GM06990 (cell line): ENCODE measurements at places on chromosomes 12 and 14.

GRCh38 chr14:50533806-50534205 is 1.4 kb upstream of the MAP4K5 start:
- DNase-seq: no peak

DNA sequence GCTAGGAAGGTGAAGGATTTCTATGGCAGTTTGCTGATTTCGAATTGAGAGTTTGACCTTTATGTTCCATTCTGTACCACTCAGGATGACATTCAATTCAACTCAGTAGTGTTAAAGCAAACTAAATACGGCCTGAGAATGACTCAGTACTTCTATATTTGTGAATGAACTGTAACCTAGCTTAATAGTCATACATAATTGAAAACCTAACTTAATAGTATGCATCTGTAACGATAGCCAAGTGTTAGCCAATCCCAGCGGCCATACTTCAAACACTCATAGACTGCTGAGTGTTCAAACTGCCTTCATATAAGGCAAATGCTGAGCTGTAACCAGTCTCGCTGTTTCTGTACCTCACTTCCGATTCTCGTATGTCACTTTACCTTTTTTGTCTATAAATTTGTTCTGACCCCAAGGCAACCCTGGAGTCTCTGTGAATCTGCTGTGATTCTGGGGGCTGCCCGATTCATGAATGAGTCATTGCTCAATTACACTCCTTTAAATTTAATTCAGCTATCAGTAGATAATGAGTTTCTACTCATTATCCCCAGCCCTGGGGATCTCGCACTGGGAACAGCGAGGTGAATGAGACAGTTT is 98.5 kb upstream of the SLC24A4 start:
- DNase-seq: no peak

GRCh38 chr14:32109676-32110547 is 32.8 kb downstream of the ARHGAP5 start:
- DNase-seq: no peak

GRCh38 chr12:47223031-47223847 is 143.5 kb upstream of the AMIGO2 start:
- DNase-seq: no peak

GRCh38 chr14:37597914-37598746 is 2.7 kb downstream of the TTC6 start:
- no peak for DNase-seq

DNA sequence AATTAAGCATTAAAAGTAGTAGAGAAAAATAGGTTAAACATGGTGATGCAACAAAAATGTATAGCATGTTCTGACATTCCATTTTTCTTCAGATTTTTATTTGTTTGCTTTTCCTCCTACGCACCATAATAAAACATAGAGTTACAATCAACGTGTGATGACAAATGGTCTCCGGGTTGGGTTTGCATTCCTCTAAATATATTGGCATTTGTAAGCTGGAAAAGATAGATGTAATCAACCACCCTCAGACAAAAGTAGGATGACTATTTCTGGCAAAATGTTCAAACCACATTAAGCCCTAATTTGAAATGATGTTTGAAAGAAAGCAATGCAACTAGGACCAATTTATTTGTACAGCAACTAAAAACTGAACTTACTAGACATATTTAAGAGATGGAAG is 58.4 kb downstream of the SLC25A21 start:
- no peak for DNase-seq

DNA sequence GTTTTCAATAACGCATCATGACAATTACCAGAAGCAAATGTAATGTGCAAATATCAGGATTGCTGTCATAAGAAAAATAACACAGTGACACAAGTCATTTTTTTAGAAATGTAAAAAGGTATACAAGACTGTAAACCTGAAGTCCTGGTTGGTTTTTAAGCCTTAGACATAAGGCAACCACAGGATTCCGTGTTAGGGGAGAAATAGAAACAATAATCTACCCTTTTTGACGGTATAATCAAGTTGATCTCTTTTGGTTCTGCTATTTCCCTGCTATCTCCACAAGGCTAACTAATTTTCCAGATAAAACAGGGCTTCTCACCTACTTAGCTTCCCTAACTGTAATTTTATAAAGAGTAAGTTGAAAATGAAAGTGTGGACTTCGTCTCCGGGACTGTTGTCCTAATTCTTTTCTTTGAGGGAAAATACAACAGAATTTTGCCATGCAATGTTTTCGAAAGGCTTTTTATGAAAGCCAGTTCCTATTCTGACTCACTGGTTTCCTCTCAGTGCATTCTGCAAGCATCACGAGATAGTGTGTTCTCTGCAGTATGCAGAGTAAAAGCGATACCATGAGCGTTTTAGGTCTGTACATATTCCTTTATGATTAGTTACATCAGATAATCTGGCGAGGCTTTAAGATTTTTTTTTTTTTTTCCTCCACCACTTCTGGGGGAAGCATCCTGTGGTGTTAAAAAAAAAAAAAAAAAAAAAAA is 10.6 kb downstream of the MYO1H start:
- peak; percentile 17 for DNase-seq

- no peak for DNase-seq
These were observed 62.3 kb downstream of the BEGAIN start for GRCh38 chr14:100524933-100525243.

DNA sequence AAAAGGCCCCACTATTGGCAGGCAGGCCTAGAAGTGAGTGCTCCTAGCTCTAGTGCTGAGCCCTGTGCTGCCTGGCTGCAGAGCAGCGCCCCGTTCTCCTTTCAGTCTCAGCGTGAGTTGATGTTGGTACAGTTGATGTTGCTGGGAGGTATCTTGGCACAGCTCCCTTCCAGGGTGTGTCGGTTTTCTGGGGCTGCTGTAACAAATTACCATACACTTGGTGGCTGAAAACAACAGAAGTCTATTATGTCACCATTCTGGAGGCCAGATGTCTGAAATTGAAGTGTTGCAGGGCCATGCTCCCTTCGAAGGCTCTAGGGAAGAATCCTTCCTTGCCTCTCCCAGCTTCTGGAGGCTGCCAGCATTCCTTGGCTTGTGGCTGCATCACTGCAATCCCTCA is 151.4 kb downstream of the TSPAN9 start:
- no peak for DNase-seq

GRCh38 chr12:58711974-58712373 is 208.3 kb downstream of the LRIG3 start:
- no peak for DNase-seq

- no peak for DNase-seq
These were observed 66.8 kb downstream of the VWF start for GRCh38 chr12:6057700-6058099.

GRCh38 chr12:11482955-11483354 is 87.6 kb upstream of the PRB2 start:
- DNase-seq: no peak

- peak; percentile 15 for DNase-seq
These were observed 84.1 kb upstream of the GNG2 start for GRCh38 chr14:51776102-51776894.

DNA sequence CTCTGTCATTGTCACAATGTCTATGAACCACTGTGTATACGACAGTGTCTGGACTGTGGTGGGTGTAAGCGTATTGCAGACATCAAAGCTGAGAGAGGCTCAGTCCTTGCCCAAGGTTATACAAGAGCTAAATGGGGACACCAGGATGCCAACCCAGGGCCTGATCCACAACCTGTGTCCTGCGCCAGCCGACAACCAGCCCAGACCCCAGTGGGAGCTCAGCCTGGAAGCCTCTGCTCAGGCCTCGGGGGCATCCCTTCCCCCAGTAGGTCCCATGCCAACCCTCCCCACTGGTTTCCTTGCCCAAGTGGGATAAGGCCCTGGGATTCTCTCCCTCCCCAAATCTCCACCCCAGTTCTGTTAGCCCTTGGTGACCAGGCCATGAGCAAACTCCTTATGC is 54.3 kb downstream of the LTBP2 start:
- no peak for DNase-seq

GRCh38 chr12:79381248-79382208 is 309.2 kb downstream of the PAWR start:
- DNase-seq: no peak

DNA sequence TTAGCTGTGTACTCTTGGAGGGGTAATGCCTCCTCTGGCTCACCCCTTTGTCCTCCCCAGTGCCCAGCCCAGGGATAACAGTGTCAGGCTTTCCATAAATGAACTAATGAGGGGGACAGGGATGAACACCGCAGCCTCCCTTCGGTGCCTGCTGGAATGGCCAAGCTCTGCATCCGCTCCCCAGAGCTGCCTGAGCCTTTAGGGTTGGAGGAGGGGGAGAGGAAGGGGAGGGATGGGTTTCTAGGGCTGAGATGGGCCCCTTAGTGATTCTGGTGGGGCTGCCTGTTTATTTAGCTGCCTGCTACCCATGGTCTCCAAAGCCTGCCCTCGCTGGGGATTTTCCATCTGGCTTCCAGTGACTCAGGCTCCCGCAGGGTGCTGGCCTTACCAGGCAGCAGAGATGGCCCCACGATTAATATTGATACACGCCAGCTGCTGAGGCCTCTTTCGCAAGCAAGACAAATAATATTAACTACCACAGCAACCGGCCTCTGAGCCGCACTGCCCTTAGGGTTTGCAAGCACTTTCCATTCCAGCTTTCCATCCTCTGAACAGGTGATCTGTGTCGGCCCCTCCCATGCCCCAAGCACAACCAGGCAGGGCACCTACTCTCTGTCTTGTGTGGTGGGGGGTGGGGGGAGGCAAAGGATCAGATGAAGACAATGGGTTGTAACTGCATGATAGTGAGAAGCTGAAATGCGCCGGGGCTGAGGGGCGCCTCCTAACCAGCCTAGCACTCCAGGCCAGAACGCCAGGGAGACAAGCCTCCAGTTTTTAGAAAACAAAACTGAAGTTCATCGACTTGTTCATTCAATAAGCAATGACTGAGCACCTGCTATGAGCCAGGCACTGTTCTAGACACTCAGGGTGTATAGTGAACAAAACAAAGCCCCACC is 56.7 kb downstream of the C14orf132 start:
- DNase-seq: no peak

GRCh38 chr12:15522574-15523187 is 200.4 kb downstream of the PTPRO start:
- DNase-seq: no peak

DNA sequence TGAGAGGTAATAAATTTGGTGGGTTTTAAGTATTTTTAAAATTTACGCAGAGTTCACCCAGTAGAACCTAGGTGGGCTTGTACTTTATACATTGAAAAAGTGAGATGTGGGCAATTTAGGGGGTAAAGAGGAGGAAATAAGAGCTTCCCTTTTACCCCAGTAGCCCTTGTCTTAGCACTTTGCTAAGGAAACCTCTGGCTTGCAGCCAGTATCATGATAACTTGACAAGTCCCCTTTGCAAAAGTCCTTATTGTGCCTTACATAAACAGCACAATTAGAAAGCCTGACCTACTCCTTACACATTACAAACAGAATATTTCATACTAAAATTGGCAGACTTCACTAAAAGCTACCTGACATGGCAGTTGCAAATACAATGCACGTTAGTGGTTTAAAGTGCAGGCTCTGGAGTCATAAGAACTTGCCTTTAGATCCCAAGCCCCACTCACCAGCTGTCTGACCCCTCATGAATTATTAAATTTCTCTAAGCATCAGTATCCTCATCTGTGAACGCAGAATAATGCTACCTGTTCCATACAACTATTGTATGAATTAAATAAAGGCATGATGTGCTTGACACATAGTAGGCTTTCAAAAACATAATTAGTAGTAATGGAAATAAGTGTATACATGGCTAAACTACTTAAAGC is 53.2 kb upstream of the NELL2 start:
- DNase-seq: no peak

DNA sequence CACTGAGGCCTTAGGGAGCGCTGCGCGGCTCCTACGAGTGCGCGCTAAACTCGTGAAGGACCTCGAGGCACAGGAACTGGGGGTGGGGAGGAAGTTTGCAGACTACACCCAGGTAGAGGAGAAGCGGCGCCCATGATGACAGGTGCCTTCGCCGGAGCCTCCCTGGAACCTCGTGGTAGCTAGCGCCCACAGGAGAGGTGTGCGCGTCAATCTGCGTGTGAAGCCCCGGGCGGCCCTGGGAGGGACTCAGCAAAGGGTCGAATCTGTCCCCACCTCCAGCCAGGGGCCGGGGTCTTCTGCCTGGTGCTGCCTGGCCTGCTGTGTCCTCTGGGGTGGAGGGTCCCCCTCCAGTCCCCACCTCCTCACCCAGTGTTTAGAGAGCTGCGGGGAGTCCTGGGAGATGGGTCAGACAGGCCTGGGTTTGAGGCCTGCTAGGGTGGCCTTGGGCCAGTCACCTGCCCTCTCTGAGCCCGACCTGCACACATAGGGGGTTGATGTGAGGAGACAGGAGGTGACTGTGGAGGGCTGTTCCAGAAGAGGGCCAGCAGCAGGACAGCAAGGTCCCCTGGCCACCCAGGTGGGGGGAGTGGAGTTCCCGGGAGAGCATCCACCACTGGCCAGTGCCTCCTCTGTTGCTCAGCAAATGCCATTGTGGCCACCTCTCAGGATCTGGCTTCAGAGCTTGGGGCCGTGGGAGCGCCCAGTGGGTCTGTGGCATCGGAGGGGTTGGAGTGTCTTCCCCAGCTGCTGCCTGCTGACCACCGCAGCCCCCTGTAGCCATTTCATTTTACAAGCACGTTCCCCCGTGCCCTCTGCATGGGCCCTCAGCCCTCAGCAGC is 20.2 kb upstream of the KIF26A start:
- no peak for DNase-seq

GRCh38 chr14:81298122-81298521 is 77.4 kb upstream of the GTF2A1 start:
- DNase-seq: no peak

DNA sequence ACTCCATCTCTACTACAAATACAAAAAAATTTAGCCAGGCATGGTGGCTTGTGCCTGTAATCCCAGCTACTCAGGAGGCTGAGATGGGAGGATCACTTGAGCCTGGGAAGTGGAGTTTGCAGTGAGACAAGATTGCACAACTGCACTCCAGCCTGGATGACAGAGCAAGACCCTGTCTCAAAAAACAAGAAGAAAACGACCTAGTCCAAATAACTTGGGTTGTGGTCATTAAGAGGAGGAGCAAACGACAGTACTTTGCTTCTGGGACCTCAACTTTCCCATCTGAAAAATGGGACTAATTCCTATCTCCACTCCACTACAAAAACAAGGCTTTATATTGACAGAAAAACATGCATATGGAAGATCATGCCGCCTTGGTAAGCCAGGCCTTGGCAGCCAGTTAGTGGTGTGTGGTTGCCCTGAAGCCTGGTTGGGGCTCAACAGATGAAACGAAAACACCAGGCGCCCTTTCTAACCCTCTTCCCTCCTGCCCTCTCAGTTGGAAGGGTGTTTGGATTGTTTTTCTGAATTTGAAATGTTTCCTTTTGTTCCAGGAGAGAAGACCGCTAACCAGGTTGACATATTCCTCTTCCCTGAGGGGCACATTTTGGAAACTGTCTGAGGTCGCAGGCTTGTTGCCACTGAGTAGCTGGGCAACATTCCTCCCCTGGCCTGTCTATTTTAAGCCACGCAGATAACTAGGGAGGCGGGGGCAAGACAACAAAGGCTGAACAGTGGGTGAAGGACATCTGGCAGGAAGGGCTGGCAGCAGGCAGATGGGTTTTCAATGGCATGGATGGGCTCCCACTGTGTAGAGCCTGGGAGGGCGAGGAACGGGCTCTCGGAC is 13.7 kb upstream of the VPS37B start:
- no peak for DNase-seq
